ENCODE measurements at places on chromosomes 12 and 14. TPM values are rescaled to one million over a fixed set of nuclear protein-coding genes. Genes with fewer than 3 reads are reported as not detected.

- DNase-seq = no peak
These were observed 172.2 kb downstream of the FLRT2 start for GRCh38 chr14:85702191-85702590.

DNA sequence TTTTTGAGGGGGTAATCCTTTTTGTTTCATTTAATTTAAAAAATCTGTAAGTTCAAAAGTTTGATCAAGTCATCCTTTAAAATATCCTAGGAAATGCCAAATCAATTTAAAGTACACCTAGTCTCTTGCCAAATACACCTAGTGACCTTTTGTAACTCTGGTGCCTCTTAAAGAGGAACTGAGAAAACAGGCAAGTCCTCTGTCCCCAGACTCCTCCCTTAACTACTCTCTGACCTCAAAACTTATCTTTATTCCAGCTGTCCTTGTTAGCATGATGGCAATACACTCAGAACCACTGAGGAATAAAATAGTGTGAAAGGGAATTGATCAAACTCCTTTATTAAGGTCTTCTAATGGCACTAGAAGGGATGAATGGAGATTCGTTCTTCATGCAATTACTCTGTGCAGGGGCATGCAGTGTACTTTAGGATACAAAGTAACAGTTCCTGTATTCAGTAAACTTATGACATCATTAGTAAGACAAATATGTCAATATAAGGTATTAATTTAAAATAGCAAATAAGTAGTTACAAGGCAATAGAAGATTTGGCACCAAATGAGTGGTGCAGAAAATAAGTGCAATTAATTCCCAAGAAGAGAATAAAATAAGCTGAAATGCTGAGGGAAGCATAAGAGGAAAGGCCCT lies 3.3 kb downstream of the FAR2 start:
- DNase-seq = no peak

DNA sequence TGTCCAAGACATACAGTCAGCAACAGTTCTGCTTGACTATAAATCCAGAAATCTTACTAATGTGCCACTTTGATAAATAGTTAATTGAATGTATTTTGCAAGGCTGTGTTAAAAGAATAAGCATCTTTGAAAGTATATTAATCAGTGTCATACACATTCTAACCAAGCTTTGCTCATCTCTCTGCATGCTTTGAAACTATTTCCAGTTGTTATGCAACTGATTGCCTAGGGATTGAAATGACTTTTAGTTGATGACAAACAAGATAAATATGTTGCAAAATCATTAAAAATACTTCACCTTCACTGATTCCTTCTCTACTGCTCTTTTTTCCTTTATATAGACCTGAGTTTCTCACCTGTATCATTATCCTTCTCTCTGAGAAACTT lies 91.3 kb downstream of the AEBP2 start:
- no peak for DNase-seq

DNA sequence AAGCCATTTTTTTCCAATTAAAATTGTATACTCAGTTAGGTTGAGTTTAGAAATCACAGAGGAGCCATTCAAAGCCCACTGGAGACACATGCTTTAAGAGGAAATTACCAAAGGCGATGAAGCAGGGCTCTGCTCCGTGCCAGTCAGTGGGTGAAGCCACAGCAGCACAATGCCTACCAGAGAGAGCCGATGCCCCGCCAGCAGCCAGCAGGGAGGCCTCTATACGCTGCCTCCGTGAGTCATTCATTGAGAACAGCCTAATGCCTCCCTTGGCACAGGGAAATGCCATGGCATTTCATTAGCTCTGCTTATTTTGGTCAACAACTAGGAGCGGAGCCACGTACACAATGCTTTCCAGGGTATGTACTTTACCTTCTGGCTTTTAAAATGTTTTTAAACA lies 197.8 kb upstream of the FRMD6 start:
- DNase-seq = no peak

- DNase-seq = no peak
These were observed 49.9 kb downstream of the FOXA1 start for GRCh38 chr14:37545174-37545573.

- DNase-seq = no peak
These were observed 12.3 kb downstream of the ZC2HC1C start for GRCh38 chr14:75081660-75082229.

DNA sequence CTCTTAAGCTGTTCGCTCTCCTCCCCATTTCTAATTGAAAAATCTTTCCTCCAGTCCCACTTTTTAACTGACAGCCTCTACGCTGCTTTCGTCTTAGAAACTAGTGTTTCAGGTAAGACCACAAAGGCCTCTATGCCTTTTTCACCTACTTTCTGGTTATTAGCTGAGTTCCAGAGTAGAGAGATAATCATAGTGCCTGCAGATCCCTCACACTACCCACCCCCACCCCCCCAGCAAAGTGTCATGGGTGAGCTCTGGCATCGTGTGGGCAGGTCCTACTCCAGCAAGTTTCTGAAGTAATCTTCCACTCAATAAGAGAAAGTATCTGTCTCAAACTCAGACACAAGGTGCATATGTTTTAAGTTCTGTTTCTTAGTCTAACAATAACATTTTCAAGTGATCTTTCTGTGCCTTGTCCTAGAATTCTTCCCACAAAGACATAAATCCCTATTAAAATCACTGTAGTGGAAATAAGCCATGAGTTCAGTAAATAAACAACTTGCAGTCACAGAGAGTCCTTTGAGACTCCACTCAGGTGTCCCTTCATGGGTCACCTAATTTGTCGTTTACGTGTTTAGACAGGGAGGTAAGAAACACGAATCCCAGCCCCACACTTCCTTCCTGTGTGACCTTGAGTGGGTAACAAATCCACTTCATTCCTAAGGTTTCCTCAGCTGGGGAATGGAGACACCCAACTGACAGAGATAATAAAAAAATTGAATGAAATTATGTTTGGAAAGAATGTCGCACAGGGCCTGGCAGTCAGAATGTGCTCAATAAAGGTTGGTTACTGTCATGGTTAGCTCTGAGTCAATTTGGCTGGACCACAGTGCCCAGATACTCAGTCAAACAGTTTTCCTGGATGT lies 228.9 kb upstream of the CAND1 start:
- DNase-seq = no peak

- DNase-seq = no peak
These were observed 93.3 kb upstream of the NAP1L1 start for GRCh38 chr12:76177821-76178220.

DNA sequence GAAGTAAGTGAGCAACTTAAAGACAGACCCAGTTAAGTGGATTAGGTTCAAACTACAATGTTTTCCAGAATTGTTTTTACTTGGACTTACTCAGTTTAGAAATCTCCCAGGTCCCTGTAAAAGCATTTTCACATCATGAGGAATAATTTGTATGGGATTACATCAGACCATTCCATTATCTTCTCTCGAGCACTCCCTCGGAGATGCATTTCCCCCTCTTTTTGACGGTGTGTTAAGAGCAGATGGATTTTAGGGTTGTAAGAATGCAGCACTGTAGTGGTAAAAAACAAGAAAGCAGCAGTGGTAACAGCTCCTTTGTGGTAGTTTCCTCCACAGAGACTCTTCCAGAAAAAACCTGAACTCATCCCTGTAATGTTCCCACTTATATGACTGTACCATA lies 488.4 kb downstream of the BCAT1 start:
- DNase-seq = no peak

DNA sequence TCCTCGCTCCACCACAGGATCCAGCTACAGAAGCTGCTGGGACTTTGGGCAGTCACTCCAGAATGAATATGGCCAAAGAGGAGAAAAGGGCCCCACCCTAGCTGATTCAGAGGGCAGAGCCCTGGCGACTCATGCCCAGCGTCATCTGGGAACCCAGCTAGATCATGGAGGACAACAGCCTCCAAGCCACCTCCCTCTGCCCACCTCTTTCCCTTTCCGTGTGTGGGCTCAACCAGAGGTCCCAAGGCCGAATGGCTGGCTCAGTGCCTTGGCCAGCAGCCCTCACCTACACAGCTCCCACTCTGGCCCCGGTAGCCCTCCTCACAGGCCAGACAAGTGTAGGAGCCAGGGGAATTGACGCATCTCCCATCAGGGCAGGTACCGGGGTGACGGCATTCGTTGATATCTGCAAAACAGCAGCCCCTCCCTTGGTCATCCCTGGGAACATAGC lies 17.4 kb downstream of the ISCA2 start:
- DNase-seq = no peak

DNA sequence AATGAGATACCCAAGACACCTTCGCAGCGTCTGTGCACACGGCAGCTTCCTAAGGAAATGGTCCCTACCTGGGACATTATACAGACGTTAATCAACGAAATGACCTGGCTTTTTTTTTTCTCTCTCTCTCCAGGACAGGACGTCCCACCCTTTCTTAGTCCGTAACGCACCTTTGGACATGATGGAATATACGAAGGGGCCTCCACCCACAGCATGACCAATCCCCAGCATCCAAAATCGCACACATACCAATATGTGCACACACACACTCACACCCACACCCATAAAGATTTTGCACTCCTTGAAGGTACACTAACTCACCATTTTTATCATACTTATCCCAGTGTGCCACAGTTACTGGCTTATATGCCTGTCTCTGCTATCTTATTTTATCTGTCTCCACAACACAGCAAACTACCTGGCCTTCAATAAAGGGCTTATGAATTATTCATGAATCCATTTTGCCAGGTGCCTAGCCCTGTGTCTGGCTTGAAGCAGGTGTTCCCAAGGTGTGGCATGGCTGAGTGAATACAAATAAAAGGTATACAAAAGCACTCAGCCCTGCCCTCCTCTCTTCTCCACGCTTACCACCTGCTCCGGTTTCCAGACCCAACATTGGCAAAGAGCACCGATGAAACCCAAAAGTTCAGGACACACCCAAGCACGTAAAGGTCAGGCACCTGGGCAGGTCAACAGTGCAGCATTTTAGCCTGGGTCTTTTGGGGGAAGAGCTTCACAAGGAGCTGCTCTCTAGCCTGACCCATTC lies 2.2 kb downstream of the SCNN1A start:
- DNase-seq = no peak

- no peak for DNase-seq
These were observed 75.4 kb downstream of the PAPLN start for GRCh38 chr14:73312687-73313086.

DNA sequence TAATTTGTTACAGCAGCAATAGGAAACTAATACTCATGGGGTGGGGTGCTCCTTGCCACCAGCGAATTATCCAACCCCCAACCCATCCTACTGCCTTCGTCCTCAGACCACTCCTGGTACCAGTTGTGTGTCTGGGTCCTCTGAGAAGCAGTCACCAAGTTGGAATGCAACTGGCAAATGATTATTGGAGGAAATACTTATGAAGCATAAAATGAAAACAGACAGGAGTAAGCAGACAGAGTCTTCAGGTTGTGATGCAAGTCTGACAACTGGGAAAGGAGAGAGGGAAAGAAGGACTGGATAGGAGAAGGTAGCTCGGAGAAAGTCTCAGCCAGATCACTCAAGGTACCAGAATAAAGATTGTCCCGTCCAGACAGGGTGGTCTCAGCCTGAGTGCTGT lies 181.1 kb upstream of the ARID2 start:
- DNase-seq = no peak

GRCh38 chr12:28776913-28777422 lies 372.1 kb upstream of the FAR2 start:
- DNase-seq = no peak

KLHDC1 gene
- total RNA-seq = 0.99 TPM

FERMT2 gene
- total RNA-seq = 166 TPM

MAP3K9 gene
- total RNA-seq = 14.9 TPM

CDH24 gene
- total RNA-seq = 15.0 TPM

SMARCC2 gene
- 103 TPM for total RNA-seq

ADGRD1 gene
- 0.40 TPM for total RNA-seq

VWF gene
- 8.0 TPM for total RNA-seq

DPY19L2 gene
- 14.7 TPM for total RNA-seq

LPAR5 gene
- total RNA-seq = 0.04 TPM

JPH4 gene
- total RNA-seq = 3.2 TPM

BATF gene
- not detected for total RNA-seq

SLC22A17 gene
- 80.8 TPM for total RNA-seq

TAS2R8 gene
- total RNA-seq = 0.22 TPM
